NCI-H1048 (cell line): ENCODE measurements at places on chromosomes 1 and 21.

DNA sequence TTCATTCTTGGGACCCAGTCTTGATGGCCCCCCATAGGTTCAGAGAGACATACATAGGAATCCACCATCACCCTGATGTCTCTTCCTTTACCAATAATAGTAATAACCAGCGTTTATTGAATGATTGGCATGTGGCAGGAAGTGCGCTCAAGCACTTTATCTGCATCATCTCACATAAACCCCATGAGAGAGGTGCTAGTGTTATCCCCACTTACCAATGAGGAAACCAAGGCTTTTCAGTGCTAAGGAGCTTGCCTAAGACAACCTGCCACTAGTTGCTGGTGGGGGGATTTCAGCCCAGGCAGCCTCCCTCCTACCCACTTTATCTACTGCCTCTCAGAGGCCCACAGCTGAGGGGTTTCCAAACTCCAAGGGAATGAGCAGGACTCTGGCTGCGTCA lies 7.7 kb downstream of the LGR6 start:
- no peak for DNase-seq

DNA sequence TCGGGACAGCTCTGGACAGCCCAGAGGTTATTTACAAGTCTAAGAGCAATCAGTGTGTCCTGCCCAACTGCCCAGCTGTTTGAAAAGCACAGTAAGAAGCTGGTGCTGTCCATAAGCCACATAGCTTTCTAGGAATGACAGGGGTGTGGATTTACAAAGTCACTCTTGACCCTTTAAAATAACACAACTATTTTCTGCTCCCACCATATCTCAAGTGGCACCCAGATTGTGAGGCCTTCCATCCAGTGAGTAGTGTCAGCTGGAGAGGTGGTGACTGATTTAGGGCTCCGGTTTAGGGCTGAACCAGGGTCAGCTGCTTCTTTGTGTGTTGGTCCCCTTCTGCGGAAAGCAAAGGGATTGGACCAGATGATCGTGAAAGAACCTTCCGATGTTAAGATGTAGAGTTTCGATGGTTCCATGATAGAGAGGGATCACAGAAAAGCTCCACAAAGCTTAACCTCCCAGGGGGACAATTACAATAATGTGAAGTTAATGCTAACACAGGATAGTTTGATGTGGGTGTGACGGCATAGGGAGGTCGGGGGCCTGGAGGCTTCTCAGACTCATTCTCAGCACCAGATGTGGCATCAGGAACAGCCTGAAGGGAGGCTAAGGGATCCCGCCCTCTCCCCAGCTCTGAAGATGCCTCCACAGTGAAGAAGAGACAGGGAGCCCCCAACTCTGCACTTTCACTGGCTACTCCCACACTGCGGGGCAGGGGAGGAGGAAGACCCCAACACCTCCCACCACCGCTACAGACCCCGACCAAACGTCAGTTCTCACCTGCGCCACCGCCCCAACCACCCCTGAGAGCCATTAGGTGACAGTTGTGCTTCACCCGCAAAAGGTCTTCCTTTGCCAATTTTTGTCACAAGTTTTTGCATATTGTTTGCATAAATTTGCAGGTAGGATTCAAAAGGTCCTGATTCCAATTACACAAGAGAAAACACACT lies 40.6 kb downstream of the LRRC3 start:
- no peak for DNase-seq

DNA sequence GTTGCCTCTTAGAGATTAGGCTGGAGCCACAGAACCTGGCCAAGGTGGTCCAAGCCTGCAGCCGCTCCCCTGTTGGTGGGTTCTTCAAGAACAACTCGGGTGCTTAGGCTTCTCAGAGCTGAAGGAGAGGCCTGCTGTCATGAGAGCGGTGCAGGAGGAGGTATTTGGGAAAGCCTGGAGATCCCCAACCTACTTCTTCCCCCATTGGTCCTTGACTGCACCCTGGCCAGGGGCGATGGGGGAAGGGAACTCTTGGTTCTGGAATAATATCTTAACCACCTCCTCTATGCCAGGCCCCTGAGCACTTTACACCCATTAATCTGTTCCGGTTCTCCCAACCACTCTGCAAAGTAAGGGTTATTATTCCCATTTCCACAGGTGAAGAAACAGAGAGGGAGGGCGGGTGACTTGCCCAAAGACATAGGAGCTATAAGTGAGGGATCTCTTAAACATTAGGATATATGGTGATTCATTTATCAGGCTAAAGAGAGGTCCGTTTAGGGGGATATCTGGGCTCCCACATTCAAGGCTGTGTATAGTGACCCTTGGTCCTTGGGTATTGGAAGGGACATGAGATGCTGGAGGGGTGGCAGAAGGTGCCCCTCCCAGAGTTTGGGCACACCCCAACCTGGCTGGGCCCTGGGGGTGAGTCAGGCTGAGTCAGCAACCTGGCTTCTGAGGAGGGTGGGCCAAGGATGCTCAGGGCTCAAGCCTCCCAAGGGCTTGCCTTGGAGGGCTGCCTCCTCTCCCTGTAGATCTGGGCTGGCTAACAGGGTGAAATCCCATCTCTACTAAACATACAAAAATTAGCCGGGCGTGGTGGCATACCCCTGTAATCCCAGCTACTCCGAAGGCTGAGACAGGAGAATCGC lies 5.2 kb downstream of the TRNP1 start:
- DNase-seq = no peak

- DNase-seq = no peak
These were observed 125.7 kb upstream of the SPATA6 start for GRCh38 chr1:48597663-48598062.

- DNase-seq = no peak
These were observed 8.7 kb downstream of the SZRD1 start for GRCh38 chr1:16375521-16376340.

GRCh38 chr1:159869607-159870006 lies 7.2 kb upstream of the VSIG8 start:
- DNase-seq = no peak

- DNase-seq = no peak
These were observed 28.4 kb downstream of the DISP3 start for GRCh38 chr1:11507309-11507708.

DNA sequence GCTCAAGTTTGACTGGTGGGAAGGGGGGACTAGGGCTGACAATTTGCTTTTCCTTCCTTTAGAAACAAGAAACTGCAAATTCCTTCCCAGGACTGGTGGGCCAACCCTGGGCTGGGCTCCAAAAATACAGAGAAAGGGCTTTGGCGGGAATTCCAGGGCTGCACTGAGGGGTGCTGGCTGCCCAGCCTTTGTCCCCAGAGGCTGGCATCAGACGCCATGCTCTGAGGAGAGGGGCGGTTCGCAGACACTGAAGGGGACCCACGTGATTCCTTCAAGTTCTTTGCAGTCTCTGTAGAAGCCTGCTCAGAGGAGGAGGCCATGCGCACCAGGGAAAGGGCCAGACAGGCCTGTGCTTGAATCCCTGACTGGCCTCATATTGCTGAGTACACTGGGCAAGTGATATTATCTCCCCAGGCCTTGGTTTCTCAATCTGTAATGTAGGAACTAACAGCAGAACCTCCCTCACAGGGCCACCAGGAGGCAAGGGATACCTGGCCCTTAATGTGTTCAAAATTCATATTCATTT lies 119.5 kb downstream of the EPHB2 start:
- no peak for DNase-seq

GRCh38 chr1:151237678-151238466 lies 16.7 kb upstream of the PSMD4 start:
- DNase-seq = no peak

- no peak for DNase-seq
These were observed 320.3 kb downstream of the PTPRU start for GRCh38 chr1:29556657-29557056.

GRCh38 chr1:151039521-151039920 lies 3.1 kb downstream of the BNIPL start:
- DNase-seq = no peak

- DNase-seq = no peak
These were observed 2.9 kb upstream of the CRABP2 start for GRCh38 chr1:156708218-156708661.

- DNase-seq = peak; percentile 74
These were observed 17.2 kb downstream of the NFYC start for GRCh38 chr1:40708750-40709099.

- DNase-seq = no peak
These were observed 144.7 kb downstream of the MRPL39 start for GRCh38 chr21:25462517-25462971.

GRCh38 chr1:160807738-160808137 lies 11.8 kb downstream of the LY9 start:
- DNase-seq = no peak

- DNase-seq = no peak
These were observed 18.5 kb upstream of the BCL9 start for GRCh38 chr1:147522775-147523174.

- no peak for DNase-seq
These were observed 16.4 kb upstream of the C1orf105 start for GRCh38 chr1:172404121-172404520.

GRCh38 chr1:96360036-96360795 lies 361.4 kb upstream of the PTBP2 start:
- no peak for DNase-seq

GRCh38 chr1:161206411-161207140 lies 4.4 kb downstream of the NDUFS2 start:
- DNase-seq = no peak

GRCh38 chr1:31726715-31727114 lies 22.9 kb upstream of the COL16A1 start:
- DNase-seq = no peak

GRCh38 chr1:32889731-32890278 lies 3.5 kb downstream of the HPCA start:
- DNase-seq = no peak

GRCh38 chr1:52927212-52928014 lies at the start of gene SCP2:
TSS of gene SCP2 (plus strand) at chr1:52927276. CDS start at chr1:52927397, 121 bp downstream.
- peak; percentile 53 for DNase-seq

DNA sequence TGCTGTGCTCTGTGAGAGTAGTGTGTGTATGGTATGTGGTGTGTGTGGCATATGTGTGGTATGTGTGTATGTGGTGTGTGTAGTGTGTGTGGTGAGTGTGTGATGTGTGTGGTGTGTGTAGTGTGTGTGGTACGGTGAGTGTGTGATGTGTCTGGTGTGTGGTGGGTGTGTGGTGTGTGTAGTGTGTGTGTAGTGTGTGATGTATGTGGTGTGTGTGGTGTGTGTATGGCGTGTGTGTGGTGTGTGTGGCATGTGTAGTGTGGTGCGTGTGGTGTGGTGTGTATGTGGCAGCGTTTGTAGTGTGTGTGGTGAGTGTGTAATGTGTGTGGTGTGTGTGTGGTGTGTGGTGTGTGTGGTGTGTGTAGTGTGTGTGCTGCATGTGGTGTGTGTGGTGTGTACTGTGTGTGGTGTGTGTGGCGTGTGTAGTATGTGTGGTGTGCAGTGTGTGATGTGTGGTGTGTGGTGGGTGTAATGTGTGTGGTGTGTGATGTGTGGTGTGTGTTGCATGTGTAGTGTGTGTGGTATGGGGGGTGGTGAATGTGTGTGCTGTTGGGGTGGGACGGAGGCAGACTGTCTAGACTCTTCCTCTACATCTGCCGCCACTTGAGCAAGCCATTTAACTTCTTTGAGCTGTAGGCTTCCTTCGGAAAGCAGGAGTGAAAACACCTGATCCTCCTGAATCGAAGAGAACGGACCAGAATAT lies 33.5 kb downstream of the GPA33 start:
- DNase-seq = no peak

DNA sequence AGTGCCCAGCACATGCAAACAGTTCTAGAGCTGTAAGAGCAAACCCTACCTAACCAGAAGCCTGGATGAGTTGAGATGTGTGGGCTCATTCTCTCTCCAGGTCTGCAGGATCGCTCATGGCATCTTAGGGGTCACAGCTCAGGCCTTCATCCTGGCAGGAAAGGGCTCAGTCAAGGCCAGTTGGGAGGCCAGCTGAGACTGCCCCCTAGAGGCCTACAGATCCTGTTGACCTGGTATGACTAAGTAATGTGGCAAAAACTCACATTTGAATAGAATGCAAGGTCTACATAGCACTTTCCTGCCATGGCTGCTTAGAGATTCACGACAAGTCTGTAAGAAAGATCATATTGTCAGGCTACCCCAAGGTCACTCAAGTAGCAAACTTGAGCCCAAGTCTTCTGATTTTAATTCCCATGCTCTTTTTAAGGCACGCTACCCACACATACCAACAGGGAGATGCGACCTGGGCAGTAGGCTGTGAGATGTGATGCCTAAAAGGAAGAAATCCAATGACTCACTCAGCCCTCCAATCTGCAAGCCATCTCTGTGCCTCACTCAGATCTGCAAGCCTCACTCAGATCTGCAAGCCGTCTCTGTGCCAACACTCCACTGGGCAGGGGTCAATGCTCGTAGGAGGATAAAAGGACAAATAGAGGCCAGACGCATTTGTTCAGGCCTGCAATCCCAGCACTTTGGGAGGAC lies 5.1 kb upstream of the CAPN8 start:
- DNase-seq = no peak

GRCh38 chr1:35443768-35444518 lies 113.3 kb downstream of the KIAA0319L start:
- no peak for DNase-seq

DNA sequence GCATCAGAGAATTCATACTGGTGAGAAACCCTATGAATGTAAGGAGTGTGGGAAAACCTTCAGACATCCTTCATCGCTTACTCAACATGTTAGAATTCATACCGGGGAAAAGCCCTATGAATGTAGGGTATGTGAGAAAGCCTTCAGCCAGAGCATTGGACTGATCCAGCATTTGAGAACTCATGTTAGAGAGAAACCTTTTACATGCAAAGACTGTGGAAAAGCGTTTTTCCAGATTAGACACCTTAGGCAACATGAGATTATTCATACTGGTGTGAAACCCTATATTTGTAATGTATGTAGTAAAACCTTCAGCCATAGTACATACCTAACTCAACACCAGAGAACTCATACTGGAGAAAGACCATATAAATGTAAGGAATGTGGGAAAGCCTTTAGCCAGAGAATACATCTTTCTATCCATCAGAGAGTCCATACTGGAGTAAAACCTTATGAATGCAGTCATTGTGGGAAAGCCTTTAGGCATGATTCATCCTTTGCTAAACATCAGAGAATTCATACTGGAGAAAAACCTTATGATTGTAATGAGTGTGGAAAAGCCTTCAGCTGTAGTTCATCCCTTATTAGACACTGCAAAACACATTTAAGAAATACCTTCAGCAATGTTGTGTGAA lies 12.8 kb downstream of the ZFP69B start:
- no peak for DNase-seq

DNA sequence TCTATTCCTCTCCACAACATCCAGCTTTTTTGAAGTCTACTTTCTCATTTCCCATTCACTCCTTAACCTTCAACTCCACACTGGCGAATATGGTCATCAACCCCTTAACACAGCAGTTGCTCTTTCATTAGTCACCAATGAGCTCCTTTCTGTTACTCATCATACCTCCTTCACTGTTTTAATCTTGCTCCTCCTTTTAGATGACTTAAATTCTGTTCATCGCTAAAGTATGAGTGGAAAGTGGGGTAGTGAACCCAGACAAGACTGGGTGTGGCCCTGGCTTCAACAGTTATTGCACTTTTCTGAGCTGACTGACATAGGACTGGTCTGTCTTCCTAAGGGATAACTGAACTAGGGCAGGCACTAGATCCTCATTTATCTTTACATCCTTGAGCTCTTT lies 51.3 kb downstream of the AKT3 start:
- no peak for DNase-seq

DNA sequence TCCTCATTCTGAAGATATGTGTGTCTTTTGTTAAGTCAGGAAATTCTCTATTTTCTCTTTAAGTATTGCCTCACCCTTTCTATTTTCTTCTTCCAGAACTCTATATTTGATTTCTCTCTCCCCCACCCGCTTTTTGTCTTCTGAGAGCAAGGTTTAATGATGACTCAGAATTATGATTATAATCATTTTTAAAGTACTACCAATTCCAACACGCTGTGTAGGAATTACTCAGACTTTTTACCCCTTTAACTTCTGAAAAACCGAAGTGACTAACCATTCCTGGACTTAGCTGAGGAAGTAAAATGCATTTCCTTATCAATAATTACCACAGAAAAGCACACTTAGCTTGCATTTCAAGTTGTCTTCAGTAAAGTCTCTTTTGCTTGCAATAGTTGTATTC lies 20.8 kb upstream of the SCYL3 start:
- DNase-seq = no peak
